Cortex of kidney (tissue), 1 donor: ENCODE measurements at places on chromosomes 2 and 18.

GRCh38 chr2:5121121-5121520 is 571.1 kb upstream of the SOX11 start:
- no peak for DNase-seq

- DNase-seq, result no peak
These were observed 195.9 kb upstream of the ZNF804A start for GRCh38 chr2:184402381-184402780.

DNA sequence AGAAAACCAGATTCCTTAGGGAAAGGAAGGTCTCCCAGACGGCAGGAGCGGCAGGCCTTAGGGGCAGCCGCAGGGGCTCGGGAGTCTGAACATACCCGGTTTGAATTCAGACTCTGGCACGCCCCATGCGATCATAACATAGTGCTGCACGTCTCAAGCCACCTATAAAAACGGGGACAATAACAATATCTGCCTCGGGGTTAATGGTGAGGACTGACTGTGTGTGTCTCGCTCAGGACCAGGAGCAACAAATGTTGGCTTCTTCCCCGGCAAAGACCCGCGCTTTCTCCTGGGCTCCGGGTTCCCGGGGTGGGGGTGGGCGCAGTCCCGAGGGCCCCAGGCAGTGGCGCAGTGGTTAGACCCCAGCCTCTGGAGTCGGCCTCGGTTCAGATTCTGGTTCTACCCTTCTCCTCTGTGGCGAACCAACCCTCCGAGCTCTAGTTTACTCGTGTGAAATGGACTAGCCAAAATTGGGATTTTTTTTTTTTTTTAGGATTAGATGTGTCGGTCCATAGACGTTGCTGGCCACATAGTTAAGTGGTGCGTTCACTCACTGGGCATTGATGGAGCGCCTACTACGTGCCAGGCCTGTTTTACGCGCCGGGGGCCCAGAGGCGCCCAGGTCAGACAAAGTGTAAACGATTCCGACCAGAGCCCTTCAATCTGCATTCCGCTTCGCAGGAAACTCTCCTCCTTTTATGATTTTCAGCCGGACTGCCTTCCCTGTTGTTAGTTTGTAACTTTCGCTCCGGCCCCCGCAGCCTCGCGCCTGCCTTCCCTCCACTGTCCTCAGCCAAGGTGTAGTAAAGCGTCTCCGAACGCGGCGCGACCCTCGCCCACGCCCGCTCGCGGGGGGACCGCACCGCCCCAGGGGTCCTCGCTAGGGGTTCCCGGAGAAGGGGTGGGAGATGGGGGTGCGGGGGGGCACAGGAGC is 820 bp upstream of the SH3BP4 start:
- no peak for DNase-seq

GRCh38 chr2:183079139-183079775 is 710 bp downstream of the DUSP19 start:
- DNase-seq, result no peak

- DNase-seq, result no peak
These were observed 17.7 kb upstream of the CCDC93 start for GRCh38 chr2:118031566-118031965.

GRCh38 chr18:48854780-48855179 is 96.0 kb downstream of the SMAD7 start:
- DNase-seq, result no peak

DNA sequence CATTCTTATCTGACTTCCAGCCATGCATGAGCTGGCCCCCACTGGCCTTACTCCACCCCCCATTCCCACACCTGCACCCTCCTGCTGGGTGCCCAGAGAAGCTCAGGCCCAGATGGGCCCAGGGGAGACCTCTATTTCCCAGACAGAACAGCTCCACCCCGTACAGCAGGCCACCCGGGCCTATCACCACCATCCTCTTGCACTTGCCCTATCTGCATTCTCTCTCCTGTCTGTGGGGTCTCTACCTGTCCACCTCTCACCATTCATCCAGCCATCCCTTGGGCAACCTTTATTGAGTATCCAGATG is 25.3 kb upstream of the TNS1 start:
- DNase-seq, result no peak

DNA sequence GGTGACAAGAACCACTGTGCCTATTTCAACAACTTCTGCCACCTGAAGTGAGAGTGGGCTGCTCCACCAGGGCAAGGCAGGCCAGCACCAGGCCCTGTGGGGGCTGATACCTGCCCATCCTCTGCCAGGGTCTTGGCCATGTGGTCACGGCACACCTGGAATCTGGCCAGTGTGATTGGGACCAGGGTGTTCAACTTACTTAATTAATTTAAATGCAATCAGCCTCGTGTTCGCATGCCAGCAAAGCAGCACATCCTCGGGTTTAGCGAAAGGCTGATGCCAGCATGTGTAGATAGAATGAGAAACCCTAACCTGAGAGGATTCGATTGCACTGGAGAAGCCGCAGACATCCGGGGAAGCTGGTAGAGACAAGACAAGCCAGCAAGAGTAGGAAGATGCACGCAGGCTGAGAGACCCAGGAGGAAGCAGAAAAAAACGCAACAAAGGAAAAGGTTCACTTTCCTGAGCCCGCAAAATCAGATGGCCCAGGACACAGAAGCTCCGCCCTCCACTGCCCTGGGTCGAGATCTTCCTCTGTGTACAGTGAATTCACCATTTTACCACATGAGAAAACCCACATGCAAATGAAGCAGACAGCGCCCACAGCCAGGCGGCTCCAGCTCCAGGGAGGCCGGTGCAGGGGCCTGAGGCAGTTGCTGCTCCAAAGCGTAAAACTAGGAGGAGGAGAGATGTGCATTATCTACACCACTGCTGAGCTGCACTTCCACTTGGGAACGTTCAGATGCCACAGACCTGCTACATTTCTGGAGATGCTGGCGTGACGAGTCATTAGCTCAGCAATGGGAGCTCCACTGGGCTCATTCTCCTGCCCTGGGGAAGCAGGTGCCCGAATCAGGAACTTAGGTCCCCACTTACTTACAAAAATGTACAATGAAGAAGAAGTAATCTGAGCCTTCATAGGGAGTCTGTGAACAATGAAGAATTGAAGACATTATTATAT is 92.1 kb downstream of the TMEM18 start:
- no peak for DNase-seq

GRCh38 chr2:7570247-7570646 is 653.0 kb downstream of the RNF144A start:
- no peak for DNase-seq

DNA sequence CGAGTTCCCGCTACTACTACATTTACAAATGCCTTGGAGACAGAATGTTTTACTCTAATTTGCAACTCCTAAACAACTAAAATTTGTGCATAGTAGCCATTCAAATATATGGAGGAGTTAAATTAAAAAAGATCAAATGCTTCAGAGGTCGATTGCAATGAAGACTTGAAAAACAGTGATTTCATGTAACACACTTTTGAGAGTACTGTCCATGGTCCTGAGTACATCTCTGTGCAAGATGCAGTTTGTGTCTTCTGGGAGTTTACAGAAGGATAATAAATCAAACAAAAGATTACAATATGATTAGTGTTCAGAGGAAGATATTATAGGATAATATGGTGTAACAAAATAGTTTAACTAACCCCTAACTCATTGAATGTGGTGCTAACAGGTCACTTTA is 894.7 kb downstream of the TMEM182 start:
- DNase-seq, result no peak

DNA sequence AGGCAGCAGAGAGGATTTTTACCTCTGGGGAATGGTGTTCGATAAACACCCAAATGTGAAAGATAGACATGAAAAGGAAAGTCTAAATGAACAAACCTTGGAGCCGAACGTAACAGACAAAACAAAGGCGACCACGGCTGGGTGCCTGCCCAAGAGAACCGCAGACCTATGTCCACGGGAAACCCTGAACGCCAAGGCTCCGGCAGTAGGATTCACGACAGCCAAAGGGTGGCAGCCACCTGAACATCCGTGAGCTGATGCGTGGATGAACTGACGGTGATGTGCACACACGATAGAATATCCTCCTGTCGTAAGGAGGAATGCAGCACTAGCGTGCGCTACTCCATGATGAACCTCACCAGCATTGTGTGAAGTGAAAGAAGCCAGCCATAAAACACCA is 85.6 kb downstream of the MBP start:
- no peak for DNase-seq

GRCh38 chr2:67260343-67261277 is 136.5 kb upstream of the ETAA1 start:
- DNase-seq, result no peak

DNA sequence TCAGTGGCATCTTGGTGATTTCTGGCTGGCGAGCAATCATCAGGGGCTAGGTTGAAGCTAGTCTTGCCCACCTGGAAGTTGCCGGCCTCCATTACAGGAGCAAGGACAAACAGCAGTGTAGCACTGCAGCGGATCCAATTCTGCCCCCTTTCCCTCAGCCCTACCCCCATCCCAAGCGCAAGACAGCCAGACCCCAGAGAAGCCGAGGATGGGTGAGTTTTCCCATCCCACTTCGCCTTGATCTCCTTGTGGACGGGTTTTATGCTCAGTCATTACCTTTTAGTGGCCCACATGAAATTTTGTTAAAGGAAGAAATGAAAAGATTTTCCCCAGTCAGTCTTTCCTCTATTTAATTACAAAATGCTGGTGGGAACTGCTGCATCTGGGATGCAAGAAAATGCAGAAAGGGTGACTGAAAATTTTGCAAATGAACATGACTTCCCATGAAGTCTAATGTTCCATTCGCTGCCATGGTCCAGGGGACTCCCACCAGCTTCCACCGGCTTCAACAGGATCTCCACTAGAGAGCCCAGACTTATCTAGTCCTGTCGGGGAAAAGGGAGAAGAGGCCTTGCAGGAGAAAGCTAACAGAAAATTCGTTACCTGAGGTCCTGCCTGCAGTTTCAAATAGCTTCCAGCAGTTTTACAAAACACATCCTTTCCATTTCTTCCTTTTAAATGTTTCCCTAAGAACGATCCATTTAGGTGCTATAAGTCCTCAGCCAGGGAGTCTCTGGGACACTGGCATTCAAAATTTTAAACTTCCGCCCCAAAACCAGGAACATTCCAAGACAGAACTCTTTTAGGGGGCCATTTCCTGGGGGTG is 1.9 kb upstream of the HOXD9 start:
- no peak for DNase-seq

DNA sequence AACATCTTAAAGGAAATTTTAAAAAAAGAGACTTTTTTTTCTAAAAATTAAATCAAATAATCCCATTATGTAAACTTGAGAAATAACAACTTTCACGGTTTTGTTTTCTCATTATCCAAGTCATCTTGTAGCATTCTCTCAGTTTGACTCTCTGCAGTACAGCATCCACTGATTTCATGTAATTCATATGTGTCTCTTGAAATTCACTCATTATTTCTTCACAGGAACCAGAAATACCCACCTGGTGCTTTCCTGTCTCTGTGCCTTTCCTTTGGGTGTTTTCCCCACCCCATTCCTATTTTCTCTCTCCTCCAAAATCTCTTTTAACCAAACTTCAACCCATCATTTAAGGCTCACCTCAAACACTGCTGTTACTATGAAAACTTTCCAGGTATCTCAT is 116.1 kb upstream of the STK17B start:
- no peak for DNase-seq

- DNase-seq, result no peak
These were observed 105.0 kb downstream of the PRKRA start for GRCh38 chr2:178345951-178346350.
